Jurkat, Clone E6-1 (cell line): ENCODE measurements at places on chromosomes 2 and 18.

- peak; percentile 32 for DNase-seq
Observed at GRCh38 chr2:38115216-38116032, 39.5 kb upstream of the CYP1B1 start.

GRCh38 chr2:219155054-219155644 lies 5.5 kb downstream of the NHEJ1 start:
- peak; percentile 64 for DNase-seq

DNA sequence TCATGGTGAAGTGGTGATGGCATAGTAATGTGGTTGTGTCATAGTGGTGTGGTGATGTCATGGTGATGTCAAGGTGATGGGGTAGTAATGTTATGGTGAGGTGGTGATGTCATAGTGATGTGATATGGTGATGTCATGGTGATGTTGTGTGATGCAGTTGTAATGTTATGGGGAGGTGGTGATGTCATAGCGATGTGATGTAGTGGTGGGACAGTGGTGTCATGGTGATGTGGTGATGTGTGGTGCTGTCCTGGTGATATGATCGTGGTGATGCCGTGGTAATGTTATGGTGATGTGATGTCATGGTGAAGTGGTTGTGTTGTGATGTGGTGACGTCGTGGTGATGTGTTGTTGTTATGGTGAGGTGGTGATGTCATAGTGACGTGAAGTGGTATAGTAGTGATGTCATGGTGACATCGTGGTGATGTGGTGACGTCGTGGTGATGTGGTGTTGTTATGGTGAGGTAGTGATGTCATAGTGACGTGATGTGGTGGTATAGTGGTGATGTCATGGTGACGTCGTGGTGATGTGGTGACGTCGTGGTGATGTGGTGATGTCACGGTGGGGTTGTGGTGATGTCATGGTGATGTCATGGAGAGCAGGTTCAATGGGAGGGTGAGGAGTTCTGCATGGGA lies 242.7 kb upstream of the MYT1L start:
- peak; percentile 31 for DNase-seq

DNA sequence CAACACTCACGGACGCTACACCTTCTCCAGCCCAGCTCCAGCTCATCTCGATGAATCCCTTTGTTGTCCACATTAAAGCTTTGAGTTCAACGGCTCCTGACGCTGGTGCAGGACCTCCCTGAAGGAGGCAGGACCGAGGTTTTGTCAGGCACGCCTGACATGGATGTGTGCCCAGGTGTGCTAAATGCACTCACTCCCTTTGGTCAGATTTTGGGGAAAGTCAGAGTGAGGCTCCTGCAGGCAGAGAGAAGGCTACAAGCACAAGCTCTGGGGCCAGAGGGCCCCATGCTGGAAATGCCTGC lies 78.6 kb downstream of the NDUFA10 start:
- no peak for DNase-seq

DNA sequence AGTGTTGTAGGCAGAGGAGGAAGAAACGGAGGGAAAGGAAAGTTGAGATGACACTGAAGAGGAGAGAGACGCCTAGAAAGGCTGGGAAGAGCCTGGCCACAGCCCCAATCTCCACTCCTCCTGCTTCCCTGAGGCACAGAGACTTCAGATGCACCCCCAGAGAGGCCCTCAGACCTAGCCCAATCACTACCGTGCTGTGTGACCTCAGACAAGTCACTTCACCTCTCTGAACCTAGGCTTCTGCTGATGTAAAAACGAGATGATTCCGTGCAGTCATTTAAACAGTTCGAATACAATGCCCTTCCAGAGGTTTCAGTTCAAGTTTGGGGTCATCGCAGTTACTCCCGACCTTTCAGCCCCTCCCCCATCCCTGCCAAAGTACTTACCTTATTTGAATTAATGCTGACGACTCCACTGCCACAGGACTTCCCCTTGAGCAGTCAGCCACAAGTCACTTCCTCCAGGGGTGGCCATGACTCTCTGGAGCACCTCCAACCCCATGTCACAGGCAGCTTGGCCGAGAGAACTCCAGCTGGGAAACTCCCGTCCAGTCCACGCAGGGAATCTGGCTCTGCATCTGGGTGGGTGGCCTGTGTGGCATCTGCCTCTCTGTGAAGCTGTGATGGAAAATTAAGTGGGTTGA lies 105.2 kb upstream of the ID2 start:
- DNase-seq, result no peak

DNA sequence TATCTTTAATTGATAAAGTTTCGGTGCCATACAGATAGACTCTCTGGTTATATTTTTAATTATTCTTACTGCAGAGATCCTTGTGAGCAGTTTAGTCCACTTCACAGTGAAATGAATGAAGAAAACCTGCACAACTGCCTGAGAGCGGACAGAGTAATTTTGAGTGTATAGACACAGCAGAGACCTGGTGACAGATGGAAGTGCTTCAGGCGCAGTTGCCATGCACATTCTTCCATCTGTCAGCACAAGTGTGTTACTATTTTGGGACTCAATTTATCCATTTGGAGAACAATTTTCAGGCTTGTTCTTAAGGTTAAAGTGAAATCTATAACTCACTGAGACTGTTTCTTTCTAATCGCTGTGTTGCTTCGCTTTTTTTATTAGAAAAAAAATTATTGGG lies 147.8 kb upstream of the SPHKAP start:
- no peak for DNase-seq

DNA sequence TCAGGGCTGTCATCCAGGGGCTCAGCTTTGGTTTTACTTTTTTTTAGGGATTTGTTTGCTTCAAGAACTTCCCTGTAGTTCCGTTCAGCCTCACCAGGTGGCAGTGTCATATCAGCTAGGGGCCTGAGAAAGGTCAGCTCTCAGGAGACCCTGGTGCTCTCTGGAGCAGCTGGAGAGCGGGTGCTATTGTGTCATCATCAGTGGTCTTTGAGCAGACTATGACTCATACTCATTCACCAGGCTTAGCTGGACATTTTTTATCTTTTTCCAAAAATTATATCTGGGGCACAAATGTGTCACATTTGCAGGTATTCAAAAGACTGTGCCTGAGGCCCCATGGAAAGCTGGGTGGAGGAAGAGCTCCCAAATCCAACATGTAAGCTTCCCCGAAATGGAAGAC lies 24.4 kb downstream of the ZNF892 start:
- peak; percentile 67 for DNase-seq

GRCh38 chr2:67684991-67685390 lies 287.9 kb downstream of the ETAA1 start:
- no peak for DNase-seq

- DNase-seq, result peak; percentile 44
Observed at GRCh38 chr2:42095923-42096408, 48.1 kb downstream of the PKDCC start.

GRCh38 chr18:24491927-24492834 lies 31.7 kb downstream of the HRH4 start:
- DNase-seq, result peak; percentile 1

DNA sequence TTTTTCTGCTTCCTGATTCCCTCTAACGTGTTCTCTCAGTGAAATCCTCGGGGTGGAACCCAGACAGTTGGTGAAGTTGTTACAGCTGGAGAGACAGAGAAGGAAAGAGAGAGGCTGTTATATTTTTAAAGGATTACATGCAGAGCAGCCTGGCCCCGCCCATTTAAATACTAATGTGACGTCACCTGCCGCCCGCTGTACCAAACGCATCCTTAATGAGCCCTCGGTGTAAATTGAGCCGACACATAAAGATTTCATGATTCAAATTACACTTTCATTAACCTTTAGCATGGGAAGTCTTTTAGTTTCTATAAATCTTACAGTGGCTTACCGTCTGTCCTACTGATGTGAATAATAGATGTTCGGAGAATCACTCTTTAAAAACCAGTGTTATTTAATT lies 164.0 kb upstream of the SIX3 start:
- no peak for DNase-seq

DNA sequence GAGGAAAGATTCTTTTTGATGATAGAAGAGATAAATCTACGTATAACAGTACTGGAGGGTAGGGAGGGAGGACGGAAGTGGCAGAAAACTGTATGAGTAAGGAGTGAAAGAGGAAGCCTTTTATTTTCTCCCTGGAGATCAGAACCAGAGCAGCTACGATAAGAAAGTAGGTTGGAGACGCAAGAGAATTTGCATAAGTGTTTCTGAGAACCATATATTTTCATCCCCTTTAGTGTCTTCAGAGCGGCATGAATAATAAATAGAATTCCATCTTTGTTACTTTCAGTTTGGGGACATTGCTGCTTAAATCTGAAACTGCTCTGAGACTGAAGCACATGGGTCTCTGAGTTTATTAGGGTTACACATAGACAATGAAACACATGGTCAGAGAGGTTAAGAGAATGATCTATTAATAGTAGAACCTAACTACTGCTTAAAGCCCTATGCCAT lies 230.2 kb upstream of the TNP1 start:
- DNase-seq, result peak; percentile 64

- no peak for DNase-seq
Observed at GRCh38 chr2:75870651-75871137, 160.0 kb upstream of the GCFC2 start.

DNA sequence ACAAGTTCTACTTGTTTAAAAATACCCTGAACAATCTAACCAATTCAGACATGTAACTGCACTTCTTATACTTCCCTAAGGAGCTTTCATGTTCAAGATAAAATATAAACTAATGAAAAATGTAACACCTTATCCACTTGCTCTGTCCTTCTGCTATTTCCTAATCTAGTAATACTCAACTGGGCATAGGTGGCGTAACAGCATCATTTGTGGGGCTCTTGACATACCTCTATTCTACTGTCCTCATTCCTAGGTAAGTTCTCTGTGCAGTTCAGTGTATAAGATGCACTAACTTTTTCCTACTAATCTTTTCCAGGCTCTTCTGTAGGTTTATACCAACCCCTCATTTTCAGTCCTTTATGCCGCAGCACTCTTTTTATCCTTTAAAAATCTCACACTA lies 36.7 kb downstream of the PRKD3 start:
- DNase-seq, result no peak

- DNase-seq, result no peak
Observed at GRCh38 chr2:27186613-27187345, 25.1 kb upstream of the ATRAID start.

GRCh38 chr2:219644801-219645480 lies 17.5 kb downstream of the SLC4A3 start:
- DNase-seq, result no peak

DNA sequence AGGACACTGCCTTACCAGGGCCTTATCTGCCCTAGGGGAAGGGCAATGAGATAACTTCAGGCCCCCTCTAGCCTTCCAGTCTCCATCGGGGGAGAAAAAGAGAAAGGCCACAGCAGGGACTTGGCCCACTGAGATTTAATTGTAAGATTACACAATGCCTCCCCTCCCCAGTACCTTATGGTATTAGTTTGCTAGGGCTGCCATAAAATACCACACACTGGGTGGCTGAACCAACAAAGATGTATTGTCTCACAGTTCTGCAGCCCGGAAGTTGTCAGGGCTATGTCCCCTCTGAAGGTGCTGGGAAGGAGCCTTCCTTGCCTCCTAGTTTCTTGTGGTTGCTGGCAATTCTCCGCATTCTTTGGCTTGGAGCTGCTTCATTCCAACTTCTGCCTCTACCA lies 34.8 kb upstream of the SPATA3 start:
- DNase-seq, result no peak

GRCh38 chr18:55283309-55283708 lies 304.7 kb downstream of the TCF4 start:
- no peak for DNase-seq

GRCh38 chr2:219362524-219363164 lies 25.1 kb downstream of the DNPEP start:
- no peak for DNase-seq

GRCh38 chr2:181900007-181900651 lies 8.6 kb downstream of the ITPRID2 start:
- DNase-seq, result peak; percentile 20

GRCh38 chr2:14143435-14143834 lies 489.1 kb upstream of the LRATD1 start:
- no peak for DNase-seq

- no peak for DNase-seq
Observed at GRCh38 chr18:33576999-33577646, 896 bp upstream of the ASXL3 start.

DNA sequence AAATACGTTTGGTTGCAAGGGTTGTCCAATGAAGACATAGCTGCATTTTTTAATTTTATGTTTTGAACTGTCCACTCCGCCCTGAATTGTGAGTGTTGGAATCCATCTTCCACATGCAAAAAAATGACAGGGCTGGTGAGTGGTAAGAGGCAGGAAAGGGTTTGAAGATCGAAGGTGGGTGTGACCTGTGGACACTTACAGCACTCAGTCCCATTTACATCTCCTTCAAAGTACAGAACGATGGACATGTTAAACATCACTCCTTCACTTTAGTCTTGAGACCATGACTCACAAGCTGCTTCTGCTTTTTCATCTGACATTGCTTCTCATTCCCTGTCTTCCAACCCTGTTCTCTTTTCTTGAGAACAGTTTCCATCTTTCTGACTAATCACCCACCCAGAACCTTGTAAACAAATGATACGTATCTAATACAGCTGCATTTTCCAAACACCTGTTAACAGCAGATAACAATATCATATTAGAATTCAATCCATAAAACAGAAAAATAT lies 179.3 kb downstream of the ZNF516 start:
- no peak for DNase-seq

- DNase-seq, result peak; percentile 65
Observed at GRCh38 chr2:39919511-39920306, 140.7 kb upstream of the THUMPD2 start.

GRCh38 chr2:2663401-2664036 lies 332.4 kb upstream of the MYT1L start:
- no peak for DNase-seq

DNA sequence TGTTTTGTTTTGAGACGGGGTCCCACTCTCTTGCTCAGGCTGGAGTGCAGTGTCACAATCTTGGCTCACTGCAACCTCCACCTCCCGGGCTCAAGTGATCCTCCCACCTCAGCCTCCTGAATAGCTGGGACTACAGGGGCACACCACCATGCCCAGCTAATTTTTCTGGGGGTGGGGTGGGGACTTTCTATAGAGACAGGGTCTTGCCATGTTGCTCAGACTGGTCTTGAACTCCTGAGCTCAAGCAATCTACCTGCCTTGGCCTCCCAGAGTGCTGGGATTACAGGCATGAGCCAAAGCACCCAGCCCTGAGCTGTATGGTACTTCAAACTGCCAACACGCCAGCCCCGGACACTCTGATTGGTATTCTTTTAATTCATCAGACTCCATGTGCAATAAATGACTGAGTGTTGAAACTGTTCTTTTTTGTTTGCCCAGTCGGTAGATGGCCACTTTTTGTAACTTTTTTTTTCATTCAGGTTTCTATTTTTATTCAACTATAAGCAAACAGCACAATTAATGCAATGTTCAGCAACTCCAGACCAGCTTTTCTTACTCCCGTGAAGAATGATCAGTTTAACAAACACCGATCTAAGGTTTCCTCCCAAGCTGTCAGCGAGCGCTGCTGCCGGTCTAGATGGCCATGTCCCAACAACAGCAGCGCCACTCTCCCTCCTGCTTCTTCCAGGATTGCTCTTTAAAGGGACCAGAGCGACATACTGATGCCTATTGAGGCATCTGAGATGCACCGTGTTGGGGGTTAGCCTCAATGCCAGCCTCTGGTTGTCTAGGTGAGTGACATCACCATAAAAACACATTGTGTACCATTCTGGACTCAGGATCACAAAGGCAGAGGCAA lies 12.5 kb upstream of the TGOLN2 start:
- DNase-seq, result no peak

GRCh38 chr2:20227894-20228505 lies 3.1 kb upstream of the SDC1 start:
- no peak for DNase-seq
